Transverse colon (tissue), 4 donors: ENCODE measurements at places on chromosomes 12 and 14.

GRCh38 chr14:96830946-96831345 lies 33.8 kb downstream of the VRK1 start:
- H3K4me3 ChIP-seq = no peak overlapping the region
- H3K36me3 ChIP-seq = no peaks in the 10 kb centered on the region
- DNase-seq = no peak
- H3K27ac ChIP-seq = no peak overlapping the region

- DNase-seq = no peak
- H3K27ac ChIP-seq = peak overlapping the region; percentile 58
- H3K4me3 ChIP-seq = no peak overlapping the region
- peaks cover 62% of the 10 kb centered on the region for H3K4me1 ChIP-seq
- no peaks in the 10 kb centered on the region for H3K27me3 ChIP-seq
These were observed 78.5 kb downstream of the ARL6IP4 start for GRCh38 chr12:123058980-123059379.

- H3K27me3 ChIP-seq = no peaks in the 10 kb centered on the region
- no peaks in the 10 kb centered on the region for H3K4me1 ChIP-seq
- no peak for DNase-seq
- H3K27ac ChIP-seq = no peak overlapping the region
These were observed 221.3 kb upstream of the TMEM260 start for GRCh38 chr14:56358275-56358674.

GRCh38 chr14:58898655-58899316 lies 261.0 kb downstream of the DACT1 start:
- DNase-seq = no peak
- no peak overlapping the region for H3K4me3 ChIP-seq
- no peak overlapping the region for H3K27ac ChIP-seq
- H3K36me3 ChIP-seq = no peaks in the 10 kb centered on the region
- no peaks in the 10 kb centered on the region for H3K27me3 ChIP-seq

GRCh38 chr12:4211372-4211771 lies 62.2 kb upstream of the CCND2 start:
- H3K4me3 ChIP-seq = no peak overlapping the region
- peaks cover 5% of the 10 kb centered on the region for H3K27me3 ChIP-seq
- no peak for DNase-seq
- no peak overlapping the region for H3K27ac ChIP-seq
- no peaks in the 10 kb centered on the region for H3K4me1 ChIP-seq
- no peaks in the 10 kb centered on the region for H3K36me3 ChIP-seq

- no peak for DNase-seq
- no peaks in the 10 kb centered on the region for H3K36me3 ChIP-seq
- no peak overlapping the region for H3K4me3 ChIP-seq
- no peaks in the 10 kb centered on the region for H3K4me1 ChIP-seq
- no peak overlapping the region for H3K27ac ChIP-seq
- H3K27me3 ChIP-seq = no peaks in the 10 kb centered on the region
These were observed 47.8 kb downstream of the SLC41A2 start for GRCh38 chr12:104910196-104910840.

DNA sequence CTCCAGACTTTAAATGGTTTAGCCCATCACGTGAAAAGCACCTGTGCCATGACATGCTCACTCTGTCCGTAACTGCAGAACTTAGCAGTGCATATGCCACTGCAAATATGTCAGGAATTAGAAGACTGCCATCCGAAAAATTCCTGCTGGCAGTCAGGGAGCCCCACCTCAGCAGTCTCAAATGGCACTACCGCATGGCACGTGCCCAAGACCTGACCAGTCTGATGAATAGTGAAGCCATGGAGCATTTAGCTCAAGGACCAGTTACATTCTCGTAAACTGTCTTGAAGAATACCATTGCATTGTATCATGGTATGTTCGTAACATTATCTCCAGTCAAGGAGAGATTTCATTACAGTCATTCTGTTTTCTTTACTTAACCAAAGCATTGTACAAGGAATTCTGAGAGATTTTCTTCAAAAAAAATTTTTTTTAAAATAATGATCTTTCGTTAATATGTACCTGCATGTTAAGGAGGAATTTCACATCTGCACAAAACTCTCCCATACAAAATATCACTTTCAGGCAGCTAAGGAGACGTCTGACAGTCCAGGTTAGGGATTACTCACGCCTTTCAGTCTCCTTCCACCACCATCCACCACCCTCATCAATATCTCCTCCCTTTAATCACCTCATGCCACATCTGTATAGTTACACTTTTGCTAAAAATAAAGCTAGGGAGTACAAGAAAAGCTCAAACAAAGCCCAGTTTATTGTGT lies 138.5 kb downstream of the ANO2 start:
- no peak overlapping the region for H3K27ac ChIP-seq
- no peak overlapping the region for H3K4me3 ChIP-seq
- peaks cover 3% of the 10 kb centered on the region for H3K27me3 ChIP-seq
- no peak for DNase-seq

GRCh38 chr14:99231850-99232713 lies 39.9 kb downstream of the BCL11B start:
- peak overlapping the region; percentile 13 for H3K27ac ChIP-seq
- H3K4me3 ChIP-seq = no peak overlapping the region
- H3K4me1 ChIP-seq = peaks cover 4% of the 10 kb centered on the region
- DNase-seq = no peak

DNA sequence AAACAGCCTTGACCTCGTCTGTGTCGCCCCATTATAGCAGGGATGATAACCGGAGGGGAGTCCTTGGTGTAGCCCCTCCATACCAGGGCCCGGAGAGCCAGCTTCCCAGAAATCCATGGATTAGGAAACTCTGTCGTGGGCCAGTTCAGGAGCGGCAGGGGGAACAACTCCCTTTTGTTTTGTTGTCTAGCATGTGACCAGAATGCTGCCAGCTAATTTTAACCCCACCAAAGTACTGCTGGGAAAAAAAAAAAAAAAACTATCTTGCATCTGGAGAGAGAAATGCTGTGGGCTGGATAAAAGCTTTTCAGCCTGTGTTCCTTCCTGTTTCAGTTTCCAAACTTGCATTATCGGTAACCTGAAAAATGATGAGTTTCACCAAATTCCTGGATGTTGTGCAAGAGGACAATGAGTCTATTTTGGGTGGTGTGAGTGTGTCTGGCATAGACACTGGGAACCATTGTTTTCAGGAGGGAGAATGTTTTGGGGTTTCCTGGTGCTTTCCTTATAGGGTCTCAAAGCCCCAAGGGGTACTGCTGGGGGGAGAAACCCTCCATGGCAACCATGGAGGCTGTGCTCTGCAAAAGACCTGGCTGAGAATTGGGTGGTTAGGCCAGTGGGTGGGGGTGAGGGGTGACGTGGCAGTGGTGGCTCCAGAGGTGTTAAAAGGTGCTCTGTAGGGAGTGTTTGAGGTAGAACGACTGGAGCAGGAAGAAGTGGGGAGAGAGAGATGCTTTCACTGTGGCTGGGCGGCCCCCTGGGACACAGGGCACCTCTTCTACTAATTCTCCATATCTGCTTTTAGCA lies 14.9 kb upstream of the IRF2BPL start:
- peak overlapping the region; percentile 100 for H3K27ac ChIP-seq
- DNase-seq = no peak
- no peaks in the 10 kb centered on the region for H3K36me3 ChIP-seq

- DNase-seq = no peak
- no peaks in the 10 kb centered on the region for H3K27me3 ChIP-seq
- no peak overlapping the region for H3K4me3 ChIP-seq
- H3K4me1 ChIP-seq = no peaks in the 10 kb centered on the region
- H3K27ac ChIP-seq = no peak overlapping the region
These were observed 82.5 kb upstream of the CLMN start for GRCh38 chr14:95402176-95402575.

DNA sequence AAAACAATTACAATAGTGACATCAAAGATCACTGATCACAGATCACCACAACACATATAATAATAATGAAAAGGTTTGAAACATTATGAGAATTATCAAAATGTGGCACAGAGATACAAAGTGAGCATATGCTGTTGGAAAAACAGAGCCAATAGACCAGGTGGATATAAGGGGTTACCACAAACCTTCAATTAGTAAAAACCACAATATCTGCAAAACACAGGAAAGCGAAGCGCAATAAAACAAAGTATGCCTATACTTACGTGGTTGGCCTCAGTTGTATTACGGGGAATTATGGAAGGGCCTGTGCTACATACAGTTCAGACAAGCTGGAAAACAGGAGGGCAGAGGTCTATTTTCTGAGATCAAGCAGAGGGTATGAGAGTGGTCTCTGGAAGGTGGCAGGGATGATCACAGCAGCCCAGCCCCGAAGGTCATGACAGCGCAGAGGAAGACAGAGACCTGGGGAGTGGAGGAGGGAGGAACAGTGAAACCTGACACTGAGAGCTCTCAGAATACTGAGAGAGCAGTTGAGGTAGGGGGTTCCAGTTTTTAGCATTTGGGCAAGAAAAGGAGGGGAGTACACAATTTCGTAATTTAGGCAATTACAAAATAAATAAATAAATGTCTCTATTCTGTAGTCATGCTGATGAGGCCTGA lies 41.3 kb downstream of the IFNG start:
- no peaks in the 10 kb centered on the region for H3K27me3 ChIP-seq
- H3K27ac ChIP-seq = no peak overlapping the region

DNA sequence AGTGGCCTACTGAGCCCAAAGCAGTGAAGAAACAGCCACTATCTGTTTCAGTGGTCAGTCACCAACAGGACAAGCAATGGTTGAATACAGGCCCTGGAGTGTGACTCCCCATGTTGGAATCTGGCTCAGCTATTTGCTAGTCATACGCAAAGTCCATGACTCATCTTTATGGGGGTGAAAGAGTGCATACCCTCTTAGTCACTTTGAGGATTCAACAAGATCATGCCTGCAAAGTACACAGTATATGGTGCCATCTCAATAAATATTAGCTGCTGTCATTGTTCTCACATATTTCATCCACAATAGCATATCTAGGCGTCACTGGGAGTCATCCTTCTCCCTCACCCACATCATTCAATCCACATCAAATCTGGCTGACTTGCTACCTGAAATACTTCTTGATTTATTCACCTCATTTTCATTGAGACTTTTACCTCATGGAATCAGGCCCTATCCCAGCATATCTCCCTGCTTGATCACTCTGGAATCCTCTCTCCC lies 26.4 kb upstream of the STAB2 start:
- H3K4me1 ChIP-seq = no peaks in the 10 kb centered on the region
- H3K27me3 ChIP-seq = no peaks in the 10 kb centered on the region
- no peak overlapping the region for H3K4me3 ChIP-seq
- H3K27ac ChIP-seq = no peak overlapping the region
- no peaks in the 10 kb centered on the region for H3K36me3 ChIP-seq
- DNase-seq = no peak

GRCh38 chr14:88013750-88014349 lies 8.9 kb downstream of the GPR65 start:
- H3K27ac ChIP-seq = no peak overlapping the region
- no peaks in the 10 kb centered on the region for H3K36me3 ChIP-seq
- no peak overlapping the region for H3K4me3 ChIP-seq
- no peaks in the 10 kb centered on the region for H3K27me3 ChIP-seq

GRCh38 chr12:56479625-56480024 lies 8.3 kb downstream of the GLS2 start:
- H3K27ac ChIP-seq = no peak overlapping the region
- no peak for DNase-seq
- H3K4me1 ChIP-seq = no peaks in the 10 kb centered on the region
- no peaks in the 10 kb centered on the region for H3K36me3 ChIP-seq

- peak overlapping the region; percentile 85 for H3K4me3 ChIP-seq
- H3K36me3 ChIP-seq = no peaks in the 10 kb centered on the region
- peaks cover 28% of the 10 kb centered on the region for H3K4me1 ChIP-seq
- H3K27me3 ChIP-seq = no peaks in the 10 kb centered on the region
- H3K27ac ChIP-seq = peak overlapping the region; percentile 90
- no peak for DNase-seq
These were observed 413 bp downstream of the DAD1 start for GRCh38 chr14:22588526-22589095.

DNA sequence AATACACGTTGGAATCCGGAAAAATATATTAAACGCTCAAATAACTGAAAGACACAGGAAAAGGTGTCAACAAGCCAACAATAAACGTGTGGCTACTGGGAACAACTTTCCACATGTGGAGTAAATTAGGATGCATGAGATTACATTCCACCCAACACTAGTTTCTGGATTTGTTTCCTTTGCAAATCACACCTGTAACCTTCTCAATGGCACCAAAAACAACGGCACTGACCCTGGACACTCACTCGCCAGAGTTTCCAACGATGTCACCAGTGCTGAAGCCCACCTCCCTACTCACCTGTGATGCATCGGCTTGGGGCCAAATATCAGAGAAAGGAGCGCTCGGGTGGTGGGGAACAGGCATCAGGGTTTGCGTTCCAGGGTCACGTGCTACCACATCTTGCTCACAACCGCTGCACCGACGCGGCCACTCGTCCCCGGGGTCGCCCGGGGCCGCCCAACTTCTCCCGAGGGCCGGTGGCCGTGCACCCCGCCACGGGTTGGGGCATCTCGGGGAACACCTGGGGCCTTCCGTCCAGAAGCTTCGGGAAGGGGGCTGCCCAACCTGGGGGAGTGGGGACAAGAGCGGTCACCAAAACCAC lies 629 bp downstream of the PRDM4 start:
- H3K4me1 ChIP-seq = peaks cover 10% of the 10 kb centered on the region
- peak overlapping the region; percentile 84 for H3K27ac ChIP-seq
- H3K27me3 ChIP-seq = no peaks in the 10 kb centered on the region
- H3K36me3 ChIP-seq = peaks cover 15% of the 10 kb centered on the region
- peak; percentile 42 for DNase-seq

DNA sequence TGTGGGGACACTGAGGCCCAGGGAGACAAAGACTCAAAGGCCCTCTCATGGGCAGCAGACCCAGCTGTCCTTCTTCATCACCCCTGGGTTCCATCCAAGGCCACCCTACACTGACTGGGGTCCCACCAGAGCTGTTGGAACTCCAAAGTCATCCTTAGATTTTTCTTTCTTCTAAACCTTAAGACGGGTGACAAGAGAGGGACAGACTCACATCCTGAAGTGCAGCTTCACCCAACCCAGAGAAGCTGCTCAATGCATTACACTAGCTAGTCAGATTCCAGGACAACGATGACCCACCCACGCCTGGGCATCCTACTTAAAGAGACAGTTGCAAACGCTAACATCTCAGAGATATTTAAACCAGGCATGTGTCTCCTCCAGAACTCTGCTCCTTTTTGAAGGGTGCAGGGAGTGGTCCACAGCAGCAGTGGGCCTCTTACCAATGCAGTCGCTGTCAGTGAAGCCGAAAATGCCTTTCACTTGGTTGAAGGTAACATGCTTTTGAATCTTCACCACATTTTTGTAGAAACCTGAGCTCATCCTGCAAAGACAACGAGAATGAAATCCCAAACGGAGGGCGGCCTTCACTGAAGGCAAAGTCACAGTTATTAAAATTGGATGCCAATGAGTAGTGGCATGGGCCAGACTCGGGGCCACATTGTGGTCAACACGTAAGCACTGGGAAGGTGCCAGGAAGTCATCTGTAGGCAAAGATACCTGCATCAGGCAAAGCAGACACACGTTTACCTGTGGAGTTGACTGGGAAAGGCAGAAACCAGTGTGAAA lies 23.4 kb downstream of the SLC25A47 start:
- no peak overlapping the region for H3K27ac ChIP-seq
- no peak for DNase-seq
- peaks cover 12% of the 10 kb centered on the region for H3K4me1 ChIP-seq
- no peaks in the 10 kb centered on the region for H3K36me3 ChIP-seq
